GM12892 (cell line): ENCODE measurements at places on chromosomes 1 and 21.
A peak's percentile ranks its signal among the peaks of the same experiment; 100 is the strongest.

GRCh38 chr1:160978510-160978927 lies 23.9 kb upstream of the ITLN2 start:
- DNase-seq = no peak

DNA sequence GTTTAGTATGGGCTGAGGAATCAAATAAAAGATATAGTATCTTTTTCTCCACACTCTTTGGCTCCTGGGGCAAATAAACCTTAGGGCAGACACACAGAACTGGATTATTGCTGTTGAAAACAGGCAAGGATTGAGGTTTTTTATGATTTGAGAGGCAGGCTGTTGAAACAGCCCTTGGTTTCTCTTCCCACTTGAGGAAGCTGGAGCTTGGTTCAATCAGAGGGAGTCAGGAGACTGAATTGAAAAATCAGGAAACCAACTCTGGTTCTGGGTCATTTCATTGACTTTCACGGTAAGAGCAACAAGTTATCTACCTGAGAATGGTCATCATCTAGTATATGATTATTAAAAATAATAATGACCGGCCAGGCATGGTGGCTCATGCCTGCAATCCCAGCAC lies 108.4 kb downstream of the CNIH3 start:
- no peak for DNase-seq

- no peak for DNase-seq
Measured at GRCh38 chr1:166114419-166114818, 52.4 kb downstream of the FAM78B start.

DNA sequence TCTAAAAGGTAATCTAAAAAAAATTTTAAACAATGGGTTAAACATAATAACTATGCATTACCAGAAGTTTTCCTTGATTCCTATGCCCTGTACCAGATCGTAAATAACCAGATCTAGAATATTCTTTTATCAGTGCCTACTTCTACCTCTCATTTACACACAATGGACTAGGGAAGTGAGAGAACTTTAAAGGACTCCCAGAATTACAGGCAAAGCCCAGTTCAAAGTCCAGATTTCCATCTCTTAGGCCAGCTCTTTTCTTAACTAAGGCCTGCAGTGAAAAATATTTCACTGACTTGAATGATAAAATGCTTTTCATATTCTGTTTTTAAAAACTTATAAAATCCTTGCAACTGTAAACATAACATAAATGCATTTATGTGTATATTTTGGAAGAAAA lies 32.6 kb downstream of the ESRRG start:
- no peak for DNase-seq

- DNase-seq = no peak
Measured at GRCh38 chr1:196393282-196393681, 215.0 kb downstream of the KCNT2 start.

GRCh38 chr1:94672934-94673333 lies 131.4 kb upstream of the F3 start:
- no peak for DNase-seq

GRCh38 chr1:170580636-170581440 lies 48.9 kb downstream of the GORAB start:
- DNase-seq = no peak

- peak; percentile 46 for DNase-seq
Measured at GRCh38 chr1:13813398-13814012, 113.5 kb downstream of the PRDM2 start.

GRCh38 chr1:22291494-22291893 lies 148.6 kb upstream of the WNT4 start:
- DNase-seq = no peak

DNA sequence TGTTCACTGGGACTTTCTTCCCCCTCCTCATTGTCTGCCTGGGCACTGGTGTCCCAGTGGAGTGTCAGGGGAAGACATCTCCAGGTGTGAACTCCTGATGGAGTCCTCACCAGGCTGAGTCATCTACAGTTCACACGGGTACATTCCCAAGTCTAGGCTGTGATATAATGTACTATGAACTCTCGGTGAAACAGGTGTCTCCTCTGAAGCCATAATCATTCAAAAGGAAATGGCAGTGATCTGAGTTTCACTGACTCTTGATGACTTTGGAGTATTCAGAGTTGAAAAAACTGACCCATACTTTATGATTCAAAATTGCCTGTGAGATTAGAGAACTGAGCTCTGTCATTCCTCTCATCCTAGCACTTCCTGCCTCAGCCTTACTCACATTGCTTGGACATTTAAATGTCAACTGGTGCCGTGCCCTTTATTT lies 9.1 kb downstream of the LAMC2 start:
- DNase-seq = no peak

- DNase-seq = no peak
Measured at GRCh38 chr1:28266920-28267322, 7.6 kb downstream of the SESN2 start.

DNA sequence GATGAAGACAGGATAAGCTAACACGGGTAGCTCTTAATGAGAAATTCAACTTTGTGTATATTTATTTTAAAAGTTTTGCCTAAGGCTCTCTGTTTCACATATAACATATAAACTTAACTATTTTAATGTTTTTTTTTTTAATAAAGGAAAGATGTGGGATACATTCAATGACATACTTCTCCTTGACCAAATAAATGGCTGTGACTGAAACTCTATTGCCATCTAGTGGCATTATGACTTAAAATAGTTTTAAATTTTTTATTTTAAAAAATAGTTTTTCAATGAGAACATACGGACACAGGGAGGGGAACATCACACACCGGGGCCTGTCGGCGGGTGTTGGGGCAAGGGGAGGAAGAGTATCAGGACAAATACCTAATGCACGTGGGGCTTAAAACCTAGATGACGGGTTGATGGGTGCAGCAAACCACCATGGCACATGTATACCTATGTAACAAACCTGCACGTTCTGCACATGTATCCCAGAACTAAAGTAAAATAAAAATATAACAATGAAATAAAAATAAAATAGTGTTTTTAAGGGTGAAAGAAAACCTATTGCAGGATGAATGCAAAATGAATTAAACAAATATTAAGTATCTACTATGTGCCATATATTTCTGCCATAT lies 83.4 kb downstream of the LYST start:
- DNase-seq = no peak
